ENCODE measurements at places on chromosomes 1 and 21. TPM values are rescaled to one million over a fixed set of nuclear protein-coding genes. Genes with fewer than 3 reads are reported as not detected.

The PPFIA4 gene
- total RNA-seq, result 6.5 TPM

GRCh38 chr1:38803647-38804046, 55.9 kb downstream of the RRAGC start:
- DNase-seq, result no peak

- no peak for DNase-seq
These were observed 86.5 kb upstream of the ATP1A1 start for GRCh38 chr1:116286541-116286971.

DNA sequence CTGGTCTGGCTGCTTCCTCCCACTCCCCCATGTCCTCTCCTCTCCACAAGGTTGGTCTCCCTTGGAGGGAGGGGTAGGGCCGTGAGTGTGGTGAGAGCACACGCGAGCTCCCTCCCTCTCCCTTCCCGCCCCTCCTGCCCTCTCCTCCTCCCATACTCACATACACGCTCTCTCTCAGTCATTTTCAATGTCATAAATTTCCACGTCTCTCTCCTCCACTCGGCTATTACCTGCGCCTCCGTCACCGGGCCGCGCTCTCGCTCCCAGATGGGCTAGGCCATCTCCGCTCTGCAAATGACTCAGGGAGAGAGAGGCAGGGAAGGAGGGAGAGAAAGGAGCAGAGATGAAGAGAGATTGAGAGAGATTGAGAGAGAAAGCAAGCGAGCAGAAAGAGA, 36.7 kb upstream of the DMBX1 start:
- DNase-seq, result no peak

- DNase-seq, result peak; percentile 17
These were observed 9.0 kb upstream of the RHBG start for GRCh38 chr1:156359973-156360372.

Data from activated naive CD4-positive, alpha-beta T cell treated with anti-CD3 and anti-CD28 coated beads for 36 hours (primary cell).